ENCODE measurements at places on chromosomes 1 and 21.

DNA sequence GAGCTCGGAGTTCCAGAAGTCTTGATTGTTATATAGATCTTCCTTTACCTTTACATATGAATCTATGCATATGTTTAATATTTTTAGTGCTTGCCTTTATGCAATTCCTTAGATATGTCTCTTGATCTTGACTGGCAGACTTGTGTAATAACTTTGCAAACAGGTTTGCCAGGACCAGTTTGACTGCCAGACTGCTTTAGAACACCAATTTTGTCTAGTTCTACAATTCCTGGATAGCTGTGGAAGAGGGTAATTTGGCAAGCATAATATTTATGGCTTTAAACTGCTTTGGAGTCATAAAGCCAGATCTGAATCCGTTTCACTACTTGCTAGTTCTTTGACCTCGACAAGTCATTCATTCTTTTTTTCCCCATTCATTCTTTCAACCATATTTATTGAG, 250.0 kb downstream of the FAF1 start:
- DNase-seq: no peak

DNA sequence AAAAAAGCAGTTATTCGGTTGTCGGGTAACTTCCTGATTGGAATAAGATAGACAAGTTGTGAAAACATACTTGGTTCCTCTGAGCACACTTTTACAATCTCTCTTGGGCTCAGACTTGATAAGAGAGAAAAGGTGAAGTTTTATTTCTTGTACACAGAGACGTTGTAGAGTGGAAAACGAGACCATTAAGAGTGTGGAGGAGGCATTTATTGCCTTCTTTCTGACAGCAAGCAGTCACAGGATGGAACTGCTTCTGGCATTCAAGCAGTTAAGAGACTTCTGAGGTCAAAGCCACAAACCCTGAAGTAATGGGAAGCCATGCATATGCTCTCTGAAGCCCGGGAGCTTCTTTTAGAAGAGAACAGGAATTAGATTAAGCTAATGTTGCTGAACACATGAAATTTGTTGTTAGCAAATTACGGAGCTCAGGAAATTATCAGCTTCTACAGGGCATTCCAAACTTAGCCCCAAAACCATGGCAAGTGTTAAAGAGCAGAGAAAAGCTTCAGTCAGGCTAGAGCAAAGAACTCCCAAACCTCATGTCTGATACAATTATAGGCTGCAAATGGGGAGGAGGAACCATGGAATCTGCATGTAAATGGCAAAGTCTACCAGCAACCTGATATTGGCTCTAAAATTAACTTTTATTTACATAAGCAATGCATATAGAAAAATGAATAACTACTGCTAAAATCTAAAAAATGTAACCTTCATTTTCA, 26.0 kb downstream of the S1PR1 start:
- no peak for DNase-seq

- DNase-seq: no peak
Observed at GRCh38 chr1:179823693-179824092, 53.9 kb downstream of the TOR1AIP2 start.

GRCh38 chr1:28860332-28861073, 48.5 kb downstream of the OPRD1 start:
- no peak for DNase-seq

DNA sequence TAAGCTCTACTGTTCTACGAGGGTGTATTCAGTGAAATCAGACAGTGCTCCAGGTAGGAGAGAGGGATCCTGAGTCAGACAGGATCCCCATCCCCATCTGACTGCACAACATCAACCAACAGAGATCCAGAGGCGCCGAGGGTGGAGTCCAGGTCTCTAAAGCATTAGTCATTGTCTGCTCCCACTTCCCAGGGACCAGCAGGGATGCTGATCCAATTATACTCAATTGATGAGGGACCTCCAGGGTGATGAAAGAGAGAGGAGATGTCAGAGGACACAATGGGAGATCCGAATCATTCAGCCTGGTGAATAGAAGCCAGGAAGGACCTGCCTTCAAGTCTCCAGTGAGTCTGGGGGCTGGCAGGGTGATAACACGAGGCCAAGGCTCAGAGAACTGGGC, 39.5 kb upstream of the STMN1 start:
- no peak for DNase-seq

- DNase-seq: no peak
Observed at GRCh38 chr1:228691926-228692325, 43.4 kb upstream of the RHOU start.
